Bronchial epithelial cell (primary cell): ENCODE measurements at places on chromosomes 2 and 18.

- DNase-seq: no peak
Observed at GRCh38 chr2:101480764-101481163, 5.9 kb upstream of the RFX8 start.

- no peak for DNase-seq
Observed at GRCh38 chr2:121136323-121136722, 148.7 kb downstream of the TFCP2L1 start.

- no peak for DNase-seq
Observed at GRCh38 chr2:133653056-133653455, 84.8 kb upstream of the NCKAP5 start.

DNA sequence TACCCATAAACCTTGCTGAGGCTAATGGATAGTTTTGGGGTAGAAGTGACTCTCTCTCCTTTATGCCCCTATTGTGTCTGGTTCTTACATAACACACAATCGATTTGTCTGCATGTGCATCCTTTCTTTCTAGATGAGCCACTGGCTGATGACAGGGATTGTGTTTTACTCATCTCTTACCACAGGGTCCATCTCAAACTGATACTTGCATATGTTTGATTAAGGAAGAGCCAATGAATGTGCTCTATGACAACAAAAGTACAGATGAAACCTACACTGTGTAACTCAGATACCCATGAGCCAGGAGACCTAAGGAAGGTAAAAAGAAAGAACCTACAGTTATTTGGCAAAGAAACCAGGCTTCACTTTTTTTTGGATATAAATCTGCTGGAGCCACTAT, 13.2 kb upstream of the BZW1 start:
- DNase-seq: no peak

DNA sequence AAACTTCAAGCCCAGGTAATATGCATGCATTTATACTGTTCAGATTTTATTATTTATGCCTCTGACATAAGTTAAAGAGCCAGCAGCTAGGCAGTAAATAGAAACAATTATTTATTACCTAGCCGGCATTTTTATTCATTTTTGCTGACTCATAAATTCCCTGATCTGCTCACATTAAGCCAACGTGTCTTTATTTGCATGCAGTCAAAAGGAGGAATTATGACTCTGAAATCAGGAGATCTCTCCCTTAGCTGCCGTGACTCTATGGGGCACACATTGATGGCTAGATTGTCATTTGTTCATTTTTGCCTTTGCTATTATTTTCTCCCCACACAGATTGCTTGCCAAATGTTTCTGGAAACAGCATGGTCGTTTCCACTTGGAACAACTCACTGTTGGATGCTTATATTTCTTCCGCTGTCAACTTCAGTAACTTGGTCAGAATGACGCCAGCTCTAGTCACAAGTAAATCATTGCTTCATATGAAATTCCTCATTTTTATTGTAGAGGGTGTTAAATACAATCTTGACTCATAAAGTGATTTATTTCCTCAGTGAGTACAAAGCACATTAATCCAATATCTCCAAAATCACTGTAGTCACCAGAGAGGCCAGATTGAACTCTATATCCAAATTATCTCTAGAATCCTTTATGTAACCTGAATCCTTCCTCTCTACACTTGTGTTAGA, 15.9 kb upstream of the ZBTB14 start:
- no peak for DNase-seq

- DNase-seq: peak; percentile 19
Observed at GRCh38 chr2:35989503-35989902, 366.1 kb upstream of the CRIM1 start.

DNA sequence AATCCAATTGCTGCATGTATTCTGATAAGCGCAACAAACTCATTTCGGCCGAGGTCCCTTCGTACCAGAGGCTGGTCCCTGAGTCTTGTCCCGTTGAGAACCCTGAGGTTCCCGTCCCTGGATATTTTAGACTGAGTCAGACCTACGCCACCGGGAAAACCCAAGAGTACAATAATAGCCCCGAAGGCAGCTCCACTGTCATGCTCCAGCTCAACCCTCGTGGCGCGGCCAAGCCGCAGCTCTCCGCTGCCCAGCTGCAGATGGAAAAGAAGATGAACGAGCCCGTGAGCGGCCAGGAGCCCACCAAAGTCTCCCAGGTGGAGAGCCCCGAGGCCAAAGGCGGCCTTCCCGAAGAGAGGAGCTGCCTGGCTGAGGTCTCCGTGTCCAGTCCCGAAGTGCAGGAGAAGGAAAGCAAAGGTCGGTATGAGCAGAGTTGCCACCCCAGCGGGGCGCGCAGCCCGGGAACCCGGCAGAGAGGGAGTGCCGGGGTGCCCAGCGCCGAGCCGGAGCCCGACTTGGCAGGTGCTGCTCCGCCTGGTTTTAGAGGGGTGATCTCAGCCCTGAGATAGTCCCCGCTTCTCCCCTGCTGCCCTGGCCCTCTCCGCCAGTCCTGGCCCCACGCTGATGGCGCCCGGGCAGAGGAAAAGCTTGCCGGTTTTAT, 714 bp downstream of the HOXD10 start:
- DNase-seq: no peak

GRCh38 chr2:159187106-159187505, 99.4 kb downstream of the WDSUB1 start:
- DNase-seq: no peak

GRCh38 chr18:3912705-3913104, 462.7 kb downstream of the TGIF1 start:
- DNase-seq: no peak

DNA sequence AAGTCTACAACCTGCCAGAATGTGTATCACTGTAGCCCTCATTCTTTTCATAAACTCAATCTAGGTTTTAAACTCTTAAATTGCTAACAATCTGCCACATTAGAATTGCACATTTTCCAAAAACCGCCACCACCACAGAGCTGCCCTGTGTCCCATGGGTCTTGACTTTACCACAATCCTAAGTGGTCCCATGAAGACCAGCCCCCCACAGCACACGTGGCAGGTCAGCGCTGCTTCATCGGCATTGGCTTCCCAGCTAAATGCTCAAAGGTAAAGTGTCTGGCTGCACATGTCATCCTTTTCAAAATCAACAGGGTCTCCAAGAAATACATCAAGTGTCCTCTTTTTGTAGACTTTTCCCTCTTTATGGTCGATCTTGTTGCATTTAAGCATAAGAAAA, 2.4 kb downstream of the TBC1D8 start:
- DNase-seq: no peak

GRCh38 chr2:221125691-221126090, 446.4 kb downstream of the EPHA4 start:
- peak; percentile 90 for DNase-seq
